ENCODE measurements at places on chromosomes 11 and 22. TPM values are rescaled to one million over a fixed set of nuclear protein-coding genes. Genes with fewer than 3 reads are reported as not detected.

DNA sequence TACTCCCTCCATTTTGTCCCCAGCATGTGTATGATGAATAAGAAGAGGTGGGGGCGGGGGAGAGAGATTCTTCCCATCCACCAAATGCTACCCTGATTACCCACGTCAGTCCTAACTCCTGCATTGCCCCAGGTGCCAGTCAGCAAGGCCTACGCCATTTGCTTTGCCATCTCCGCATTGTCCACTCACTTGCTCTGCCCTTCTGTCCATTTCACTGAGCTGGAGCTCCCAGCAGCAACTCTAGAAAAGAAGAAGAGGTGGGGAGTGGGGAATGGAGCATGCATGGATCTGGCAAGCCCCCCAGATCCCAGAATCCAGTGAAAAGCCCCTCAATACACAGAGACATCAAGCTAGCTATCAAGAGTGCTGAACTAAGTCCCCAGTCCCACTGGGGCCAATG is 19.0 kb downstream of the WT1 start:
- no peak for DNase-seq

MYOD1 gene
- total RNA-seq = not detected

DNA sequence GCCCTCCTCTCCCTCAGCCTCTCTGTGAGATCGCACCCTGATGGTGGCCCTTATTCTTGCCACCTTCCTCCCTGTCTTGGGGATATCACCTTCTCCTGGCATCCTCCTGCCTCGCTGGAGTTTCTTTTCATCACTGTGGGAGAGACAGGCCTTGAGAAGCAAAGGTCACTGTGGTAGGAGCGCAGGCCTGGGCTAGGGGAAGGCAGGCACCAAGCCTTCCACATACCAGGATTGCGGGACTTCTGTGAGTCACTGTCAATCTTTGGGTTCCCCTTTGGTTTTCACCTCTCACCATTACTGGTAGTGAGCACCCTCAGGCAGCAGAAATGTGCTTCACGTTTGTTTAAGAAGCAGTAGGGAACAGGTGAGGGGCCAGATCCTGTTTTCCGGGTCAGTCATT is 31.2 kb upstream of the B3GAT1 start:
- DNase-seq = no peak

DNA sequence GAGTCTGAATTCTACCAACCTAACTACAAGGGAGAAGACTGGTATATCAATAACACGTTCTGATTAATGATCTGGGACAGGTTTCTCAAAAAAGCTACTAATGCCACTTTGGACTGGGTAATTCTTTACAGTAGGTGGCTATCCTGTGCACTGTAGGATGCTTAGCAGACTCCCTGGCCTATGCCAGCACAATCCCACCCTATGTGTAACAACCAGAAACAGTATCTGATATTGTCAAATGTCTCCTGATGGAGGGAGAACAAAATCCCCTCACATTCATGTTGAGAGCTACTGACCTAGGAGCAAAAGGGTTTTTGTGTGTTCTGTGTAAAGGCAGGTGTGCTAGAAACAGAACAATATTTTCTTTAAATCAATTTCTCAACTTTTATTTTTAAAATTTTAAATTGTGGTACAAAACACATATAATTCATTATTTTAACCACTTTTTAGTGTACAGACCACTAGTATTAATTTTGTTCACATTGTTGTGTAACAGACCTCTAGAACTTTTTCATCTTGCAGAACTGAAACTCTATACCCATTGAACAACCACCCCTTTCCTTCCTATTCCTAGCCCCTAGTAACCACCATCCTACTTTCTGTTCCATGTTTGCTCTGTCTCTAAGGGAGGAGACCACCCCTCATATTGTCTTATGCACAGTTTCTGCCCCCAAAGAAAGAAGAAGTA is 2.1 kb upstream of the MS4A6A start:
- no peak for DNase-seq

DNA sequence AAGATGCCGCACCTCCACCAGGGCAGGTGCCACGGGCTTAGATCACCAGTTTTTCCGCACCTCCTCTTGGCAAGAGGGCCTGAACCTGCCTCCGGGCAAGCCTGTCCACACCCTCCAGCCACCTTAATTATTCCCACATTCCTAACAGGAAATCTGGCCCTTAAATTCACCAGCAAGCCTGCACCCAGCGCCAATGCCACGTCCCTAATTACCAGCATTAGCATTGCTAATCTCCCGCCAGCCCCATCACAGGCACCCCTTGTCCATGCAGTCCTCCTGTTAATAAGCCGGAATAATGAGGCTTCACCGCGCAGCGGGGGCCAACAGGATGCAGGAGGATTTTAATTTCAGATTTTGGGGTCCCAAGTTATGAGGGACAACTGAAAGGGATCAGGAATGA is 69.7 kb downstream of the PHF21B start:
- no peak for DNase-seq

CNIH2 gene
- total RNA-seq = 1.5 TPM

CNGA4 gene
- not detected for total RNA-seq

DNA sequence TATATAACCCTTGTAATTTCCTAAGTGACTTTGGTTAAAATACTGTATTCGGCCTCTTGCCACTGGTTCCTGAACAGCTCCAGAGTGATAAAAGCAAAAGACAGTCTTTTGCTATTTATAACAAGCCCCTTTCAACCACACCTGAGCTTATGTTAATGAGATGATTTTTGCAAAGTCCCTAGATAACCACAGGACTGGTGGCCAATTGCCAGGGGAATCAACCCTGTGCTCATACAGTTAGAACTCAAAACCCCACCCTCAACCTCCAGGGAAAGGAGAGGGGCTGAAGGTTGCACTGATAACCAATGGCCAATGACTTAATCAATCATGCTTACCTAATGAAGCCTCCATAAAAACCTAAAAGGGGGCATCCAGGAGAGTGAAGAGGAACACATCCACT is 77.9 kb downstream of the SIK3 start:
- no peak for DNase-seq

DNA sequence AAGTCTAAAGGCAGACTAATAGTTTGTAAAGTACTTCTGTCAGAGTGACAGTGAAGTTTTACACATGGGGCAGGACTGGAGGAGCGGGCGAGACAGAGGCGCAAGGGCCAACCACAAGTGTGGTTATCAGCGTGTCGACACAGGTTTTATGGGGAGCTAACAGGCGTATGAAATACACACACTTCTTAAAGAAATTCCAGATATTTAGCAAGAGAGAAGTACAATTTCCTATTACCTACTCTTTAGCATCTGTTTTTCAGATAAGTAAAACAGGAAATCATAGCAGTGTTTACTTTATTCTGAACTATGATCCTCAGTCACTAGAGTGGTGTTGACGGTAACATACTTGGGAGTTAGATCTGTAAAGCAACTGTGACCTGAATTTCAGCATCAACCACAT is 22.5 kb downstream of the VSIG10L2 start:
- no peak for DNase-seq

GRCh38 chr11:19072464-19072863 is 11.9 kb upstream of the MRGPRX2 start:
- no peak for DNase-seq

SCGB2A2 gene
- total RNA-seq = not detected

DNA sequence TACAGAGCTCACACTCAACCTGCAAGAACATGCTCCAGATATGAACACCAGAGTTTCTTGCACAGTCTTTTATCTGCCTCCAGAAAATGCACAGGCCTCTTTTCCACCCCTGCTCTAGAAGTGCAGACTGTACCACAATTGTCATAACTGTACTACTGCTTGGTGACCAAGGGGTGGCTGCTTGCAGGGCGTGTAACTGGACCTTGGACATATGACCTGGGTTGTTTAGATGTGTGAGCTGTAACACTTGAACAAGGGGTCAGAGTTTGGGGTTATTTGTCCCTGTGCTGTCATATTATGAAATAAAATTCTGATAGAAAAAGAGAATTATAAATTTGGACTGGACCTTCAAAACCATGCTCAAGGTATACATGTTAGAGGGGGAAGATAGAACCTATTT is 1185.5 kb downstream of the FAM181B start:
- no peak for DNase-seq

DNA sequence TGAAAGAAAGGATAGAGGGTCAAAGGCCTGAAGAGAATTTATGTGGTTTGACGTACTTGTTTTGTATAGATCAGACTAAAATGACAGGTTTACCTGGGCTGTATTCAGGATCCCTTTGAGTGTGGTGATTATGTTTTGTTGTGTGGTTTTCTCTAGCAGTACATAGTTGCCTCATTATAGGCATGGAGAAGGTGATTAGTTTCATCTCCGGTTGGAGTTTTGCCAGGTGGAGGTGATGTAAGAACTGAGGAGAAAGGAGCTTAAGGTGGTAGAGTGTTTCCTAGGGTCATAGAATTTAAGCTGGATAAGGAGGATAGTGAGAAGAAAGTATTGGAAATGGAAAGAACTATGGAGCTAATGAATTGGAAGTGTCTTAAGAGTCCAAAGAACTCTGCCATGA is 229.0 kb downstream of the TMEM135 start:
- DNase-seq = peak; percentile 6

PTGDR2 gene
- not detected for total RNA-seq

DNA sequence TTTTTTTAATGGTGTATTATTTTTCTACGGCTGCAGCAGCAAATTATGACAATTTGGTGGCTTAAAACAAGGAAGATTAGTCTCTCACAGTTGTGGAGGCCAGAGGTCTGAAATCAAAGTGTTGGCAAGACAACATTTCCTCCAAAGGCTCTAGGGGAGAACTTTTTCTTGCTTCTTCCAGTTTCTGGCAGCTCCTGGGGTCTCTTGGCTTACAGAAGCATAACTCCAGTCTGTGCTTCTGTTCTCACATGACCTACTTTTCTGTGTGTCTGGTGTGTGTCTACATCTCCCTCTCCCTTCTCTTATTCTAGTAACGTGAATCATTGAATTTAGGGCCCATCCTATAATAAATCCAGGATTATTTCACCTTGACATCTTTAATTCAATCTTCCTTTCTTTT is 551.9 kb upstream of the LUZP2 start:
- DNase-seq = no peak

DNA sequence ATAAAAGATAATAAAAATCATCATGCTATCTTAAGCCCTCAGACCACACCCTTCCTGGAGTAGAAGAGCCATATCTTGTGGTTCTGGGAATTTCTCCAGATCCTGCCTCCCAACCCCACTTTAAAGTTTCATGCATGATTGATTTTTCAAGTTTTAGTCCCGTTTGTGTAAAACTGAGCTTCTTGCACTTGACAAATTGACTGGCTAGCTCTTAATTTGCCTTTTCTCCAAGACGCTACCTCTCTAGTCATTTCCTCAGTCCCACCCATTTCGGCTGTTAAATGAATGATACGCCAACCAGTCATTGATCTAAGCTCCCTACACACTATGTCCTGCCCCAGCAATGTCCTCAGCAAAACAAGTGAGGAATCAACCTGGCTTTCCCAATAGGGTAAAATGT is 71.8 kb upstream of the TEAD1 start:
- DNase-seq = peak; percentile 39

DNA sequence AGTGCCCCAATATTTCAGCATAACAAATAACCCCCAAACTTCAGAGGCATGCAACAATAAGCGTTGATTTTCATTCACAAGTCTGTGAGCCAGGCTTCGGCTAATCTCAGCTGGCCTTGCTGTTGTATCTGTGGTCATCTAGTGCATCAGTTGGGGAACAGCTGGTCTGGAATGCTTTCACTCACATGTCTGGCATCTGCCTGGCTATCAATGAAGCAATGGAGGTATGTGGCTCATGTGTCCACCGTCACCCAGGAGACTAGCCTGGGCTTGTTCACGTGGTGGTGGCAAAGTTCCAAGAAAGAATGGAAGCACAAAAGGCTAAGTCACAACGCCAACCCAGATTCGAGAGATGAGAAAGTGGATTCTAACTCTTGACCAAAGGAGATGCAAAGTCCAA is 304.8 kb upstream of the ISX start:
- DNase-seq = peak; percentile 52

GRCh38 chr11:95304777-95305176 is 73.8 kb upstream of the SESN3 start:
- DNase-seq = no peak

DNA sequence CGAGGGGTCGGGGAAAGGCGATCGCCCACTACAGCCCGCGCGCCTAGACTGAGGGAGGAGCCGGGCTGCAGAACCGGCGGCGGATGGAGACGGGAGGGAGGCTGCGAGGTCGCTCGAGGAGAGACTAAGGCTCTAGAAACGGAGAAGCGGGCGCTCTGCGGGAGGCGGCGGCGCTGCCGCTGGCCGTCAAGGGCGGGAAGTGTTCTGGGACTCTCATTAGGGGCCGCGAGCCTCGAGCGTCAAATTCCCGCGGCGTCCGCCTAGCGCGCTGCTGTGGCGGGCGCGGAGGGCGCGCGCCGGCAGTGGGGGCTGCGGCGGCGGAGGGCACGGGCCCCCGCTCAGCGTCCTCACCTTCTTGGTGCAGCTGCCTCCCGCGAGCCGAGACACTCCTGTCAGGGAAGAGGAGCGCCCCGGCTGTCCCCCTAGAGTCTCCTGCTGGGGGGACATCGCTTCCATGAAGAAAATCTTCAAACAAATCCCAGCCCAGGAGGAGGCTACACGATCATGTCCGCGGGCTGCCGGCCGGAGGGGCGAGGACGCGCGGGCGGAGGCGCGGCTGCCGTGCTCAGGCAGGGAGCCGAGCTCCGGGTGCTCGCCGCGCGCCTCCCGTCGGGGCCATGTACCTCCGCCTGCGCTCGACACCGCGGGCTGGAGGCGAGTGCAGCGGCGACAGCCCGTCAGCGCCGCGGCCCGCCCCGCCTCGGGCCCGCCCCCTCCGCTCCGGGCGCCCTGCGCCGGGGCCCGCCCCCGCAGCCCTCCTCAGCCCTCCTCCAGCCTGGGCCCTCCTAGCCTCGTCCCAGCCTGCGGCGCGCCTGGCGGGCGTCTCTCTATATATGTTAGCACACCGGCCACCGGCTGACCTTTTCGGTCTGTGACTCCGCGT is at the start of gene ARHGAP20:
ARHGAP20 (minus strand) TSS at position 662 of the 883 bp plus-strand sequence; CDS start at position 456, 206 bp downstream.
- DNase-seq = peak; percentile 19

DNA sequence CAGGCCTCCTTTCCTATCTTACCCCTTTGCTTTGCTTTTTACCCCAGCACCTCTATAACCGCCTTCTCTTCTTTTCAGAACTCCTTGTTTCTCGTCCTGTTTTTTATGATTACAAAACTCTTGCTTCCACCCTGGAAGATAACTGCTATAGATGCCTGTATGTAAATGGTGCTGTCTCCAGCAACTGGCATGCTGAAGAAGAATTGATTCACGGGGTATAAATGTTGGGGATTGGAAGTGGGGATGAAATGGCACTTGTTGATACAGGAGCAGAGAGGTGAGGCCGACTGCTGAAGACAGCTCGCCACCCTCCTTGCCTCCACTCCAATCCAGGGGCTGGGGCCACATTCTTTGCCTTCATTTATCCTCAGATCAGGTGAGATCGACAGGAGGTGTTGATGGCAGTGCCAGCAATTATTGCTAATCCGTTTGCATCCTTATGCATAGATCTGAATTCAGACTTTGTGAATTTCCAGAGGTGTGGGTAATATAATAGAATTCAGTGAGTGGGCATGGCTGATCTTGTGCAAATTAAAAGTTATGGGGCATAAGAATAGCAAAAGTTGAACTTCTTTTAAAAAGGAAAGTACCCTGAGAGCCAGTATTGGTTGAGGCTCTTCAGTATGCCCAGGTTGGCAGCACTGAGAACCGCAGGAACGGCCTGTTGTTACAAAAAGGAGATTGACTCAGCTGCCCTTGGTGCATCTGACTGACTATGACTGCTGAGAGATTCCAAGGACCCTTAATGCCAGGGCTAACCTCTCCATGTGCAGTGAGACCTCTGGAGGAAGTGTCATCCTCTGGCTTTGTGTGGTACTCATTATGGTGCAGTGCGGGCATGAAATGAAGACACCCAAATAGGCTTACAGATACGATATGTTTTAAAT is 5.3 kb downstream of the NEAT1 start:
- peak; percentile 83 for DNase-seq

GRCh38 chr11:30346068-30346688 is 23.3 kb downstream of the ARL14EP start:
- DNase-seq = peak; percentile 34

- no peak for DNase-seq
Measured at GRCh38 chr11:114449845-114450244, 10.6 kb downstream of the REXO2 start.

THOC5 gene
- 105 TPM for total RNA-seq

ARFGAP3 gene
- total RNA-seq = 20.4 TPM

Measured in HT1080 (cell line).